ENCODE measurements at places on chromosomes 5 and 9.

DNA sequence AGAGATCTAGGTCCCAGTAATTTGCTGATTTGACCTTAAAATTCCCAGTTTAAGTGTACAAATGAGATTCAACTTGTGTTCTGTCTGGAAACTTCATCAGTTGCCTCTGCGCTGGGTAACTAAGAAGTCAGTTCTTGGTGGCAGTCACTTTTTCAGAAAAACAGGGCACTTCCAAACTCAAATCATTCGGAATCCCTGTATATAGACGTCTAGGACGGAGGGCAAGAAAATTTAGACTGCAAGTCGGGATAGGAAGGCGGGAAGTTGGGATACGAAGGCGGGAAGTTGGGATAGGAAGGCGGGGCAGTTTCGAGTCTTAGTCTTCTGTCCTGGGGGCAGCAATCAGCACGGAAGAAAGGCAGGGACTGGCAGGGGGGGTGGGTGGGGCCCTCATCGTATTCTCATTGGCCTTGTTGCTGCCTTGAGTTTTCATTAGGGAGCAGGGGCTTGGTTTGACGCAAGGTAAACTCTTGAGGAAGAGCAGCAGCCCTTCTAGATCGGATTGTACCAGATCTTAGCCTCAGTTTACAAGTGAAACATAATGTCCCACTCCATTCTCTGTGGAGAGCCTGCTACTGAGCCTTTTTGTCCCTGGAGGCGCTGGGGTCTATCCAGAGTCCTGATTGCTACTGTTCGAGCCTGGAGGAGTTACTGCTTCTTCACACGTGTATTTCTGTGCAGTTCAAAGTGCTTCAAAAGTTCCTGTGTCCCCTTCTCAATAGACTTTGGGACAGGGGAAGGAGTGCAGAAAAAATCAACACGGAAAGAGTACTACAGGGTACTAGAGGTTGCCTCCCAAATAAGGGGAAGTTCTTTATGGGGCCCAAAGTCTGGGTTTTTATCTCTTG is 2.7 kb upstream of the PURA start:
- no peak for DNase-seq

GRCh38 chr5:89283728-89284493 is 400.9 kb upstream of the MEF2C start:
- no peak for DNase-seq

- peak; percentile 30 for DNase-seq
Measured at GRCh38 chr5:150751096-150751891, 7.5 kb downstream of the DCTN4 start.

DNA sequence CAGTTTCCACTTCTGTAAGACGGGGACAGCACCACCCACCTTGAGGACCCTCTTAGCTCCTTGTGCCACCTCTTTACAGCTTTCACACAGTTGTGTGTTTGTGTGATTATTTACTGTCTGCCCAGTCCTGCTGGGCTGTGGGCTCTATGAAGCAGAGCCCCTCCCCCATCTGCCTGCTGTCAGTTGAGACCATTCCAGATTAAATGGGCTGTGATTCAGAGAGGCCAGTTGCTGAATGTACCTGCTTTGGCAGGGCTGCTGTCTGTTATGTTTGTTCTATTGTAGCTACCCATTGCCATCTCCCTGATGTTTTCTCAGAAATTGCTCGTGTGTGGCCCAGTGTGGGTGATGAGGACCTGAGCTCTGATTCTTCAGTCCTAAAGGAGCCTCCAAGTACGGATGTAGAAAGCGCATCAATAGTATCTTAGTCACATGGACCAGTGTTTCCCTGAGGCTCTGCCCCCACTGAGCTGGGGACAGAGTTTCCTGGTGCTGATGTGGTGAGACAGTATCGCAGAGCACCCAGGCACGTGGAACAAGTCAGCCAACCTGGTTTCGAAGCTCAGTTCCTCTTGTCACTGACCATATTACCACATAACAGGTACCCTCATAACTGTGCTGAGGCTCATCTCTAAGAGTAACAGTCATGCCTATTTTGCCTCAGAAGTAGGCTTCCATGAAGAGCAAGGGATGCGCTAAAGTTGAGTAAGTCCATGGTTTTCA is 3.7 kb downstream of the ANGPTL2 start:
- DNase-seq, result no peak

GRCh38 chr5:84779186-84779585 is 394.5 kb upstream of the EDIL3 start:
- peak; percentile 47 for DNase-seq

GRCh38 chr5:34587355-34588241 is 68.5 kb upstream of the RAI14 start:
- peak; percentile 83 for DNase-seq

- DNase-seq, result no peak
Measured at GRCh38 chr5:156271569-156271968, 55.4 kb upstream of the SGCD start.

DNA sequence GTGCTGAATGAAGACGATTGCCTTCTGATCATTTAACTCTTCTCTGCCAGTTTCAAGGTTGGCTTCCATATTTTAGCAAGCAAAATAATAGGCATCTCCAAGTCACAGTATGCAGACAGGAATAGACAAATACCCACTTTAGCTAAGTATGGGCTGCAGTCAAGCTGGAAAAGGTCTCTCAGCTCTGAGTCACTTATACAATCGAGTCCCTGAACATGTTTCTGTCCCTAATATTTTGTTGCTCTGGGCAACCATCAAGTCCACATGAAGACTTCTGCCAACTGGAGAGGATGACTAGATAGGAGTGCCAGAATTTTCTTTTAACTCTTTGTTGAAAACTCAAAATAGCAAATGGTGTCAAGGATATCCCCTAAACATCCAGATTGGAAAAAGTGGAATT is 575.3 kb downstream of the RAB3C start:
- DNase-seq, result no peak

- DNase-seq, result peak; percentile 83
Measured at GRCh38 chr5:148740966-148741742, 85.3 kb upstream of the ADRB2 start.

- peak; percentile 52 for DNase-seq
Measured at GRCh38 chr5:99105216-99105615, 176.4 kb upstream of the CHD1 start.

DNA sequence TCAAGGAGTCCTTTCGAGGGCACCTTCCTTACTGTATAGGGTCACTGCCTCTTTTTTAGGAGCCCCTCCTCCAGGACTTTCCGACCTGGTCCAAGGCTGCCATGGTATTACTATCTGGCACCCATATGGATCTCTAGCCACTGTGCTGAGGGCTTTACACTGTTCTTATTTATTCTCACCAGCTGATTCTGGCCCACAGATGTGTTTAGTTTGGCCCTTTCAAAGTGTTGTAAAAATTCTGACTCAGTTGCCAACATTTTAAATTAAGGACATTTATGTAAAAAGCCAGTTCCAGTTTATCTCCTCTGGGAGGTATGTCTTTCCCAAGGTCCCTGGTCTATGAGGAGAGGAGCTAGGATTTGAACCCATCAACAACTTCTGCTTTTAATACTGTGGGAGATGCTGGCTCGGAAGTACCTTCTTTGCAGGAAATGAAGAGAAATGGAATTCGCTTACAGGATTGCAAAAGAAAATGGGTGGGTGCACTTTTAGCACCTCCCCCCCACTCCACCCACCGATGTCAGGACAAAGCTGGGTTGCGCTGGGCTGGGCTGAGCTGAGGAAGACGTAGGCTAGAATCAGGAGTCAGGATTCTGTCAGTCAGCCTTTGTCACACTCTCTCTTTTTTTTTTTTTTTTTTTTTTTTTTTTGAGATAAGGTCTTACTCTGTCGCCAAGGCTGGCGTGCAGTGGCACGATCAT is 7.8 kb downstream of the JADE2 start:
- peak; percentile 29 for DNase-seq

DNA sequence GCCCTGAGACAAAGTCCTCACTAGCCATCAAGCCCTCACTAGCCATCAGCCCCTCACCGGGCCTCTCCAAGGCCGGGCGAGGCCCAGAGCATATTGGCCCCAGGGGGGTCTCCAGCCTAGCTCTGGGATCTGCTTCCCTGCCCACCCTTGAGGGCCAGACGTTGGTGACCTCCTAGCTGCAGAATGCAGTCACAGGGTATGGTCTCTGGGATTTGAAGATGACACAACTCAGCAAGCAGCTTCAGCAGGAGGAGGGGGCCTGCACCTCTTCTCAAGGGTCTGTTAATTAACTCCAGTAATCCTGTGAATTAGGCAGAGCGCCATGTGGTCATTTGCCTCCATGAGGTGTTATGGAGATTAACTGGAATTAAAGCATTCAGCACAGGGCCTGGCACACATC is 116.9 kb upstream of the SPOCK1 start:
- DNase-seq, result no peak

DNA sequence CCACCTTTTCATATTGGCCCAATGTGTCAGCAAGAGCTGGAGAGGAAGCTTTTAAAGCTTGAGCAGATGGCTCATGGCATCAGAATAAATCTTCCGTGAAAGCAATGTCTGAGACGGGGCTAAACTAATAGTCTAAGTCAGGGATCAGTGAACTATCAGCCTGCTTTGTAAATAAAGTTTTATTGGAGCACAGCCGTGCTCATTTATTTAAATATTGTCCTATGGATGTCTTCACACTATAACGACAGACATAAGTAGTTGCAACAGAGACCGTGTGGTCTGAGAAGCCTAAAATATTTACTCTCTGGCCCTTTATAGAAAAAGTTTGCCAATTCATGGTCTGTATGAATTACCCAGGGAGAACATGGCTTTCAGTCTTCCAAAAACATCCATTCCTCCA is 85.6 kb upstream of the SLC44A1 start:
- no peak for DNase-seq
